Left renal pelvis (tissue), 4 donors: ENCODE measurements at places on chromosomes 7 and 10. TPM values are rescaled to one million over a fixed set of nuclear protein-coding genes. Genes with fewer than 3 reads are reported as not detected.

ATP6V0E2 gene
- 20.5 TPM for polyA plus RNA-seq

- DNase-seq, result no peak
Measured at GRCh38 chr10:7334642-7334964, 76.2 kb downstream of the SFMBT2 start.

- DNase-seq, result no peak
Measured at GRCh38 chr7:135537905-135538304, 19.8 kb upstream of the NUP205 start.

- DNase-seq, result no peak
Measured at GRCh38 chr10:61943674-61944378, 42.3 kb downstream of the ARID5B start.

TMEM176A gene
- 71.6 TPM for polyA plus RNA-seq
